ENCODE measurements at places on chromosomes 6 and 20.

- DNase-seq: no peak
These were observed 92.5 kb upstream of the NXT1 start for GRCh38 chr20:23257848-23258746.

- no peak for DNase-seq
These were observed 139.3 kb upstream of the SNX9 start for GRCh38 chr6:157683707-157684106.

GRCh38 chr6:138007014-138007472 is 100.2 kb downstream of the PERP start:
- peak; percentile 13 for DNase-seq

DNA sequence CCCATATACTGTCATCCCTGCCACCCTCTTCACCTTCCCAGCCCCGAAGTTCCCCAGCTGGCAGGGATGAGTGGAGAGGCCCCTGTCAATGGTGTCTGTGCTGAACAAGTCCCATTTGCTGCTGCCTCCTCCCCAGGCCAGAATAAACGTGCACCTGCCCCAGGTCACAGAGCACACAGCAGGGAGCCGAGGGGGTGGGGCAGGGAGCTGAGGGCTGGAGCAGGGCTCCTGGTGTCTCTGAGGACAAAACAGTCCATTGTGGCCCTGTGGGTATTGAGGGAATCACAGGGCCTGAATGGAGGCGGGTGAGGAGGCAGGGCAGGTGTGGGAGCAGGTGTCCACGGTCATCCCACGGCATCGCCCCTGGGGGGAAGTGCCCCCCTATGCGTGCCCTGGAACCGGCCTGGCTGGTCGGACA is 55.8 kb downstream of the SNAI1 start:
- DNase-seq: no peak

GRCh38 chr20:1225783-1226654 is at the start of gene RAD21L1:
TSS of gene RAD21L1 (plus strand) at chr20:1226044. CDS start at chr20:1228454, 2,410 bp downstream.
- DNase-seq: peak; percentile 88

GRCh38 chr20:35144694-35145093 is 2.4 kb downstream of the EDEM2 start:
- DNase-seq: no peak

Measured in stimulated activated CD4-positive, alpha-beta T cell treated with anti-CD3 and anti-CD28 coated beads, Interleukin-12 subunit alpha, Interleukin-12 subunit beta, amount 100 ng/mL, for 4 hours (primary cell).